ENCODE measurements at places on chromosomes 11 and 22.

DNA sequence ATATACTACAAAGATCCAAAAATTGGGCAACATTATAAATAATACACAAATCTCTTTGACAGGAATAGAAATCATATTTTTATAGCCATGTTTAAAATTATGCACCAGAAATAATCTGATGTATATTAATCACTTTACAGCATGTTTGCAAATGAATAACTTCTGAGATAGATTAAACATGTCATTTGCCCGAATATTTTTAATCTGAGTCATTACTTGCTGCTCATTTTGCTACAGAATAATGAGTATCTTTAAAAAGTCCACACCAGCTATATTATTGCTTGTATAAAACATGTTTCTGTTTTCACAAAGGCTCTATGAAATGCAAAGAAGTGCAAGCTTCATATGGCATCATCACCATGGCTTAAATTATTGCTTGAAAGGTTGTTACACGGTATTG is 336.8 kb downstream of the GUCY1A2 start:
- DNase-seq: no peak

- DNase-seq: no peak
These were observed 28.7 kb downstream of the AMOTL1 start for GRCh38 chr11:94796863-94797262.

DNA sequence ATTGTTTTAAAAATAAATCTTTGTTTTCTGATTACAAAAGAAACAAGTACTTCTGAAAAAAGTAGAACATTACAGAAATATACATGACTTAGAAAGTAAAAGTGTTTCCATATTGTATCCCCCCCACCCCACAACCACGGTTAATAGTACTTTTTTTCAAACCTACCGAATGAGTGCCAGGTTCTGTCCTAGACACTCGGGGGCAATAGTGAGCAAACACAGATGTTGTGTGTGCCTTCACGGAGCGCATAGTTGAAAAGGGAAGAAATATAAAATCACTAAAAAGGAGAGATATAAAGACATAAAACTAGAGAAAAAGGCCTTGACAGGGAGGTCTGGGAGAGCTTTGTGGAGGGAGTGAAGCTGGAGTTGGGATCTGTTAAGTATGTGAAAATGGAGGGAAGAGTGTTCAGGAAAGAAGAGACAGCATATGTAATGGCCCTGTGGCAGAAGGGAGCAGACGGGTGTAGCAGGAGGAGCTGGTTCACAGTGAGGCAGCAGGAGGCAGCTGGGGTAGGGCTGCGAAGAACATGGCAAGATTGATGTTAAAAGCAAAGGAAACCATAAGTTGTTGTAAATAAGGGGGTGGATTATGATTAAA is 42.1 kb upstream of the ALX4 start:
- no peak for DNase-seq

DNA sequence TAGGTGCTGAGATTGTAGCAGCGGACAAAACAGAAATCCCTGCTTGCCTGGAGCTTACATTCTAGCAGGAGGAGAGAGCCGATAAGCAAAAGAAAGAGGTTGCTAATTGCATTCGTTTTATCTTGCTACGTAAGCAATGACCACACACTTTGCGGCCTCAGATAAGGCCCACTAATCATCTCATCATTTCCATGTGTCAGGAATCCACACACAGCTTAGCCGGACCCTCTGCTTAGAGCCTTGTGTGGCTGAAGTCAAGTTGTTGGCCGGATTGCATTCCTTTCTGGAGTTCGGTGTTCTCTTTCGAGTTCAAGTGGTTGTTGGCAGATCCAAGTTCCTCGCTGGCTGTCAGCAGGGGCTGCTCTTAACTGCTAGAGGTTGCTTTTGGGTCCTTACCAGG is 101.6 kb downstream of the CHST1 start:
- DNase-seq: no peak

GRCh38 chr11:123062158-123062891 is 389 bp upstream of the HSPA8 start:
- peak; percentile 67 for DNase-seq

DNA sequence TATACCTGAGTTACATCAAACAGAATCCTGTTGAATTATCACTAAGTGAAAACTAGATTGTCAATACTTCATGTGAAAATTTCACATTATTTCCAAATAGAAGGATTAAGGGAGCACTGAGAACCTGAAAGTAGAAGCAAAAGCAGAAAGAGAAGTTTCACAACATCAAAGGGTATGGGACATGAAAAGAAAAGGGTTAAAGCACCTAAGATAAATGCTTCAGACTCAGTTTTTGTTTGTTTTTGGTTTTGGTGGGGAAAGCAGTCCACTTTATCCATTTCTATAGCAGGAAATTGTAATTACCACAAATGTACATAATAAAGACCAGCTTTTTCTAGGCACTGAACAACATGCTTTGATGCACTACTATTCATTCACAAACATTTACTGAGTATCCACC is 1069.7 kb upstream of the CCDC90B start:
- no peak for DNase-seq

GRCh38 chr11:12319988-12320387 is 57.4 kb upstream of the PARVA start:
- no peak for DNase-seq

- no peak for DNase-seq
These were observed 6.7 kb downstream of the DUSP8 start for GRCh38 chr11:1565173-1565903.

- DNase-seq: no peak
These were observed 13.6 kb upstream of the SLC25A18 start for GRCh38 chr22:17549655-17550054.

DNA sequence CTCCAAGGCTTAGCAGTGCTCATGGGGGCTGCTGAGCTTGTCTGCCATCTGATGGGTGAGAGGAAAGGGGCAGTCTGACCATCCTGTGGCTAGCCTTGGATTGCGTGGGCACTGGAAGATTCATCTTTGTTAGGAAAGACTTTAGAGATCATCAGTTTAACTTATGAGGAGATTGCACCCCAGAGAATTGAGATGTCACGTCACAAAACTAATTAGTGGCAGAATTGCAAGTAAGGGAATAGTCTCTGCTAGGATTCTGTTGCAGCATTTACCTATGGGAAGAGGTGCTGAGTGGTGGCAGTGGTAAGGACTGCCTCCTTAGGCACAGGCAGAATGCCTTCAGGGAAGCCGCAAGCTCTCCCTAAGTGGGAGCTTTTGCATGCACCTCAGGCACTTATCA is 42.8 kb upstream of the HSPA8 start:
- DNase-seq: no peak

- no peak for DNase-seq
These were observed 1.6 kb upstream of the PLAAT4 start for GRCh38 chr11:63534895-63535461.

GRCh38 chr11:35290876-35291275 is 128.5 kb downstream of the SLC1A2 start:
- DNase-seq: no peak

- DNase-seq: no peak
These were observed 5.6 kb upstream of the PDE2A start for GRCh38 chr11:72679869-72680268.

- no peak for DNase-seq
These were observed 50.3 kb downstream of the TEAD1 start for GRCh38 chr11:12724301-12725054.

- no peak for DNase-seq
These were observed 85.3 kb upstream of the GAL start for GRCh38 chr11:68598816-68599653.

DNA sequence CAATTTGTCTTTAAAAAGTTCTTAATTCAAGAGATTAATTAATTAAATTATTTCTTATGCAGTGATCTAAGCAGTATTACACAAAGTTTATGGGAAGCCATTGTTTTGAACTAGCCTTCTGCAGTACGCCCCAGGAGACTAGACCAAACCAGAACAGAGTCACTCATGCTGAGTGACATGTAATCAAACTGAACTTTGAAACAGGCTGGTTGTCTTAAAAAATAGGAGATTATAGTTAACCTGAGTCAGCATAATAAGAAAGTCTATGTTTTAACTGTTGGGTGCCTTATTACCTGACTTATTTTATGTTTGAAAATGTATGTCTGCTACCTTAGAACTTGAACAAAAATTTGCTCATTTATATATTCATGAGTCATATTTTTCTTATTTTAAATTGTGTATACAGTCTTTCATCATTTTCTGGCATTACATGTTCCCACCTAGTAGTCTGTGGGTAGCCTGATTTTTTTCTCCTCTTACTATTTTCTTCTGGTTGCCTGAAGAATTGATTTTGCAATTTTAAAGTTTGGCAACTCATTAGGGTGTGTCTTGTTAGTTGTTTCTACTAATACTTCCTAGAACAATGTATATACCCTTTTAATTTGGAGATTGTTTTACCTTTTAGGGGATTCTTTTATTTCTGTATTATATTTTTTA is 161.4 kb downstream of the AASDHPPT start:
- DNase-seq: no peak

GRCh38 chr11:78564490-78565467 is 9.9 kb downstream of the NARS2 start:
- DNase-seq: no peak

DNA sequence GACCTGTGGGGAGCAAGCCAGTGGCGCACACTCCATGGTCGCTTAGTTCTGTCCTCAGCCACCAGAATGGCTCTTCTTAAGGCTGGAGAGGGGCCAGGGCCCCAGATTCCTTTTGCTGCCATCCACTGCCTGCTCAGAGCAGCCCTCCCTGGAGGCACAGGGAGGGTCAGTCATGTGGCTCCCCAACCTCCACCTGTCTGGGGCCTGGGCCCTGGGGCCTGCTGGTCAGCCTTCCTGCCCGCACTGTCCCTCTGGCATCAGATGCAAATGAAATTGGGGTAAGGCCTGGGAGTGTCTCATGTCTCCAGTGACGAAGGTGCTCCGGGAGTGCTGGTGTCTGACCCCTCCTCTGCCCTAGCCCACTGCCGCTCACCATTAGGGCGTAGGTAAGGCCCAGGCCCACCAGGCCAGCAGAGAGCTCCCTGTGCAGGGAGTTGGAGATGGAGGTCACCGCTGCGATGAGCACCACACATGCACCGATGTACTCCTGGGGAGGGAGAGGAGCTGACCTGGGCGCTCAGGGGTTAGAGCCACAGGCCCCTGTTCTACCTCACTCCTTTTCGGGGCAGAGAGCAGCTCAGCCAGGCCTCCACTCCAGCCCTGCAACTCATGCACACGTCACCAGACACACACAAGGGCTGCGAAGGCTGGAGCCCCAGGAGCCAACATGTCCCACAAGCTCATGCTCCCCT is 9.0 kb upstream of the KCNJ11 start:
- no peak for DNase-seq

DNA sequence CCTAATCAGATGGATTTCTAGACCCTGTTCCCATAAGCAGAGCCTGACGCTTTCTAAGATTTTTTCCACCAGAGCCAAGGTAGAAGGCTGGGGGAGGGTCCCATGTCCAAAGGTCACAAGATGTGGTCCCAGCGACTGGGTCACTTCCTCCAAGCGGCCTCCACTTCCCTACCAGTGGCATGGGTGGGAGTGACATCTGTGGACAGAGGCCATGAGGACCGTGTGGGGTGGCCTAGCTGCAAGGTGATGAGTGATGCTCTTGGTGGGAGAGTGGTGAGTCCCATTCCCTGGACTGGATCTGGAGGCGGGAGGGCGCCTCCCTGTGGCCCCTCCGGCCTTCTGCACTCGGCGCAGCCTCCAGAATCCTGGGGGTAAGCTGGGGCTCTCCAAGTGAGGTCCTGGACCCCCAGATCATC is 32.4 kb upstream of the PRR5 start:
- no peak for DNase-seq

GRCh38 chr22:50020606-50021005 is 8.0 kb upstream of the IL17REL start:
- DNase-seq: no peak

DNA sequence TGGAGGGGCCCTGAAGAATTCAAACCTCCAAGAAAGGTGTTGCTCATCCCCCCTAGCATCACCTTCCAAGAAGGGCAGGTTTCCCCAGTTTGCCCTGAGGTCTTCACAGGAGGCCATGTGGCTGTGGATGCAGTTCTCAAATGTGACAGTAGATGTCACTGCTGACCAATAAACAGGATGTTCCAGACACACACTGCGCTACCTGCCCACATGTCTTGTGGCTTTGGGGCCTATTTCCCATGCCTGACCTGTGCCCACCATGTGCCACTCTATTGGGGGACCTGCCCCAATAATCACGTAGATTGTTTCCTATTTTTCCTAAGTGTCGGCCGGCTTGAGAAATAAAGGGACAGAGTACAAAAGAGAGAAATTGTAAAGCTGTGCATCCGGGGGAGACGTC is 4.5 kb downstream of the GSTT2 start:
- DNase-seq: peak; percentile 28

- no peak for DNase-seq
These were observed 18.4 kb upstream of the FTH1 start for GRCh38 chr11:61985869-61986268.

DNA sequence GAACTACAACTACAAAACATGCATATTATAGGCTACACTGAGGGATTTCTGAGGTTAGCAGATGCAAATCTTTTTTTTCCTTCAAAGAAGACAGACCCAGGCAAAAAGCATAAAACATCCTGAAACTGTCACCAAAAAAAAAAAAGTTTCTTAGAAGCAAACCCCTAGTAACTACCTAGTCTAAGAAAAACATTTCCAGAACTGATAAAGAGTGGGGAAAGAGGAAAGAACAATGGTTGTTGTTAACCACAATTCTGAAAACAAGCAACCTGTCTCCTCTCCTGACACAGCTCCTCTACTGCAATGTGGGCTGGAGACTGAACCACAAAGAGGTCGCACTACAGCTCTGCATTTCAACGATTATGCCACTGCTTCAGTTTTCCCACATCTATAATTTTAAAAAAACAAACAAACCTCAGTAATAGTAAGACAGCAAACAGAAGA is 15.0 kb downstream of the DENND5A start:
- peak; percentile 28 for DNase-seq

GRCh38 chr22:36860821-36861659 is at the start of gene NCF4:
NCF4 (plus strand) TSS chr22:36861006; CDS start chr22:36861172, 166 bp downstream.
- peak; percentile 78 for DNase-seq
